ENCODE measurements at places on chromosomes 1 and 21.

- no peak for DNase-seq
Observed at GRCh38 chr1:203275656-203276272, 29.6 kb upstream of the BTG2 start.

DNA sequence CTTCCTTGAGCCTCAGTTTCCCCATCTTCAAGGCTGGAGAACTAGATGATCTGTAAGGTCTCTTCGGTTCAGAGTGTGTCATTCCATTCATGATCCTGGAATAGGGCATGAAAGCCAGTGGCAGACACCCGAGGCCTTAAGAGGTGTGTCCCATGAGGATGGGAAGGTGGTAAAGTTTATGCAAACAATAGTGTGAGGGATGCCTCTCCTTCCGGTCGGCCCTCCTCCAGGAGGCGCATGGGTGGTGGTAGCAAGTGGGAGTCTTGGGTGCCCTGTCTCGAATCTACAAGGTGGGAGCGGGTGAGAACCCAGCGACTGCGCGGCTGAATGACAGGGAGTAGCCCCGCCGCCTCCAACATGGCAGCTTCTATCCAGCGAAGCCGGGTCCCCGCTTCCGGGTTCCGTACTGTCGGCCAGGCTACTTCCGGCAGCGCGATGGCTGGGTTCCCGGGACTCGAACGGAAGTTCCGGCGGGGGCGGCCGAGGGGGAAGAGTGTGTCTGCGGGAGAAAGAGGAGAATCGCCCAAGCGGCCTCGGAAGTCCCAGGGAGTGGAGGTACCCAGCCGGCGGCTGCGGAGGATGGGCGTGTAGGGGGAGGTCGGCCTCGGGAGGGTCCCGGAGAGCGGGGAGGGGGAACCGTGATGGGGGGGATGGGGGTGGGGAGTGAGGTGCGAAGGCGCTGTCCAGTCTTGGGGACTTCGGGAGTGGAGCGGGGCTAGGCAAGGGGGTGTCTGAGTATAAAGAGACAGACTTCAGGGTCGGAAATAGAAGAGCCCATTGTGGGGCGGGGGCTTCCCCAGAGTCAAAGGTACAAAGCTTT, at the start of gene LYPLA2:
Gene LYPLA2 (plus strand): TSS at position 450 of the 820 bp plus-strand sequence. CDS start 1,538 bp downstream, outside the sequence.
- DNase-seq: peak; percentile 85

GRCh38 chr1:219660666-219661463, 48.0 kb upstream of the ZC3H11B start:
- no peak for DNase-seq

- DNase-seq: no peak
Observed at GRCh38 chr1:235105051-235106043, 23.3 kb downstream of the TOMM20 start.

GRCh38 chr1:247367786-247368422, 36.2 kb upstream of the ZNF496 start:
- DNase-seq: no peak

GRCh38 chr21:16423921-16424320, 694.1 kb downstream of the USP25 start:
- DNase-seq: no peak

- no peak for DNase-seq
Observed at GRCh38 chr1:43980255-43981134, 1.5 kb downstream of the B4GALT2 start.

DNA sequence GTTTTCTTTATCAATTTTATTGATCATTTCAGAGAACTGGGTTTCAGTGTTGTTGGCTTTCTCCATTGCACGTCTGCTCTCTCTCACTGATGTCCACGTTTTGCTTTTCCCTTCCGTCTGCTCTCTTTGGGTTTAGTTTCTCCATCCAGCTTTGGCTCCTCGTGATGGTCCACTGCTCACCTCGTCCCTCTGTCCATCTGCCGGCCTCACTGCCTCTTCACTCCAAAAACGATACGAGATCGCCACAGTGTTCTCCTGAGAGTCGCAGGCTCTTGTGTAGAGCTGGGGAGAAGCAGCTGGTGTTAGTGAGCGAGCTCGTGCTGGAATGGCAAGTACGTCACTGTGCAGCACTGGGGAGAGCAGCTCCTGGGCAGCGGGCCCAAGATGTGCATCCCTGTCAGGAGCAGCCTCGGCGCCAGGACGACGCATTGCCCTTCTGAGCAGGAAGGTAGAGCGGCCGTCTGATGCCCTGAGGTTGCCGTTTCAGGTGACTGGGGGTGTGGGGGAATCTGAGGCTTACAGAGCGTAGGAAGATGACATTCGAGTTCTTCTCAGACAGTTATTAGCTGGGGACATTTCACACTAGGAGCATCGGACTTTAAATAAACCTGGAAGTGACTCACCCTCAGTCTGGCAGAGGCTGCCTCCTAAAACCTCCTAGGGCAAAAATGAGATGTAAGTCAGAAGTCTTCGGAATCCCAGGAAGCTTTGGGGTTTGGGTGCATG, 31.4 kb upstream of the PCBP3 start:
- no peak for DNase-seq

- no peak for DNase-seq
Observed at GRCh38 chr1:240652549-240652948, 40.6 kb upstream of the GREM2 start.

DNA sequence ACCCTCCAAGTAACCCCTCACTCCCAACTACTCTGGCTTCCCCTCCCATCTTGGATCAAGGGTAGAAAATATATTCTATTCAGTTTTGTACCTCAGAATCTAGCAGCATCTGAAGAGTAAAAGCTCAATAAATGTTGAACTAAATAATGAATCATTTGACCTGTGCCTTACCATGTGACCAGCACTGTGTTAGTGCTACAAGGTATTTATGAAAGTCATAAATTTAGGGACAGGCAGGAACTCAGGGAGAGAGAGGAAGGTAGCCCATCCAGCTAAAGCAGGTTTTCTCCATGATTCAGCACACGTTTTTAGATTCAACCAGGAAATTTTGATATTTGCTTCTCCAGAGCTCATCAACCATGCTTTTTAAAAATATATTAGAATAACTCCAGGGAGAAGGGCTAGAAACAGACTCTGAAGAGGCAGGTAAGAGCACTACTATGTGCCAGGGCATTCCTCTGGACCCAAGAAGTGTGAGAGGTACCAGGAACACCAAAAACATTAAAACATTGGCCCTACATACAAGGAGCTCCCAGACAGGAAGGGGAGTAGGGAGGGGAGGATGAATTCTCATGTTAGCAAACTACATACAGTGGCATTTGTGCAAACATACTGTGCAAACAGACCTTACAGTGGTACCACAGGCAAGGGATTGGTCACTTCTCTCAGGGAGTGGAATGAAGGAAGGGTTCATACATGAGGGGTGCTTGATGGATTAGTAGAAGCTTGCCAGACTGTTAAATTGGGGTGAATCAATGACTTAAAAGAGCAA, 64.3 kb downstream of the FYB2 start:
- no peak for DNase-seq

GRCh38 chr21:37337179-37337578, 29.4 kb upstream of the DYRK1A start:
- DNase-seq: no peak

GRCh38 chr1:165841582-165842017, 14.2 kb downstream of the UCK2 start:
- DNase-seq: no peak

DNA sequence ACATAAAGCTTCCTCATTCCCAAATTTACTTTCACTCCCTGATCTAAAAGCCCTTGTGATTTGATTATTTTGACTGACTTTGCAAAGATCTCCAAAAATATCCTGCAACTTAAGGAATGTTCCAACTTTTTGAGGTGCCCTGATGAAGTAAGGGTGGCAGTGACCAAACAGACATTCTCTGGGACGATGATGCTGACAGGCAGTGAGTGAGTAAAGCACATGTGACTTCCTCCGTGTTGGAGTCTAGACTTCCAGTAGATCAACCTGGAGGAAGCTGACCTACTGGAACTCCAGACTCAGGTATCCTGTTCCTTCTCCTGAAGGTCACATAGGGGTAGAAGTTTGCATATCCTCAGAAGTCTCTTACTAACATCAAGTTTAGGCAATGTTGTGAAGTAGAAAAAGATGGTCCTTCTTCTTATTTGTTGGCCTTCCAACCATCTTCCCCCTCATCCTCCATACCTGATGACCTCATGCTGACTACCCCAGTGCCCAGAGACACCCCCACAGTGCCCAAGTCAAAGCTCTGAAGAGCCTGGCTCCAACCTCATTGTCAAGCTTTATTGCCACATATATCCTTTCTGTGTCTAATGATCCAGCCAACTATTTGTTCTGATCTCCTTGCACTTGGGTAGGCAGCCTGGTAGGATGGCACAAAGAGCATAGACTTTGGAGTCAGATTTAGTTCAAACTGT, 16.0 kb downstream of the TNFSF4 start:
- DNase-seq: no peak

GRCh38 chr1:77468257-77468948, 186.6 kb downstream of the AK5 start:
- no peak for DNase-seq

DNA sequence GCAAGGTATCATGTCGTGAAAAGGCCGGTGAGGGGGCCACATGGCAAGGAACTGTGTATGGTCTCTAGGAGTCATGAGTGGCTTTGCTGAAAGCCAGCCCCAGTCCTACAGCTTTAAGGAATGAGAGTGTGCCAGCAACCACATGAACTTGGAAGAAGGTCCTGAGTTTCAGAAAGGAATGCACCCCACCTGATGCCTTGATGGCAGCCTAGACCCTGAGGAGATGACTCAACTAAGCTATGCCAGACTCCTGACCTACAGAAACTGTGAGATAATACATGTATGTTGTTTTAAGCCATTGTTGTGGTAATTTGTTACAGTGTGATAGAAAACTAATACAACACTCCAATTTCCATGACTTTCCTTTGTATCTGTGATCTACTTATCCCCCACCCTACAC, 33.5 kb upstream of the AKT3 start:
- DNase-seq: no peak

- DNase-seq: no peak
Observed at GRCh38 chr21:25862596-25862995, 127.8 kb downstream of the GABPA start.

GRCh38 chr21:42421018-42421793, 17.5 kb downstream of the UBASH3A start:
- peak; percentile 13 for DNase-seq

DNA sequence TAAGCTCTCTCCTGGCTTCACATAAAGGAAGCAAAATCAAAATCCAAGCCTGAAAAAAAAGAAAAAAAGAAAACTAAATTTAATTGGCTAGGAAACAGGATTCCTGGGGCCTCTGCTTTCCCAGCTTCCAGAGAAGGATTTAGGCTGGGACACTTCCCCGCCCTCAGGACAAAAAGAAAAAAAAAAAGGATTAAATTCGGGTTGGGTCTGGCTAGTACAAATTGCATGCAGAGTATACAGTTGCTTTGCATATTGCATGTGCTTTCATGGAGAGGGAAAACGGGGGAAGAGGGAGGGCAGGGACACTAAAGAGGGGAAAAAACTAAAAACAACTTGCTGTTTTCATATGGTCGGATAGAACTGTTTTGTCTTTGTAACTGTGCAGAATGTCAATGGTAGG, 42.7 kb downstream of the OLIG1 start:
- DNase-seq: no peak

- no peak for DNase-seq
Observed at GRCh38 chr1:75519651-75520427, 91.1 kb downstream of the SLC44A5 start.

Measured in stimulated activated naive CD4-positive, alpha-beta T cell treated with Interleukin-2 at 50 U/mL for 16 hours (primary cell).